ENCODE measurements at places on chromosomes 3 and 15.

- DNase-seq = no peak
Observed at GRCh38 chr3:197613199-197613598, 57.4 kb upstream of the BDH1 start.

DNA sequence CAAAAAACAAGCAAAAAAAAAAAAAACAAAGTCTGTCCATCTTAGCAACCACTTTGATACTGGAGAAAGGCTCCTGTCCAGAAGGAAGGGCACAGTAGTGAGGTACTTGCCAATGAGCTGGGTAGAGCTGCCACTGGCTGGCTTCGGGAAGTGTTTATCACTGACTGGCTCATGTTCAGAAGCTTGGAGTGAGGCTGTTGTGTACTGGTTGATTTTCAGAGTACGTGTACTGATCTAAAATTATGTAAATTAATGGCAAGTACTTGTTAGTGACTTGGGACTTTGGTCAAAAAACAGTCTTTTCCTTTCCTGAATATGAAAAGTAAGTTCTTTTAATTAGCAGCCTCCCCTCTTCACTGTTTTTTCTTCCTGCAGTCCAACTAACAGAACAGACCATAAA, 979 bp upstream of the ZNF621 start:
- peak; percentile 40 for DNase-seq

- no peak for DNase-seq
Observed at GRCh38 chr15:86903642-86904421, 824.2 kb downstream of the AGBL1 start.

DNA sequence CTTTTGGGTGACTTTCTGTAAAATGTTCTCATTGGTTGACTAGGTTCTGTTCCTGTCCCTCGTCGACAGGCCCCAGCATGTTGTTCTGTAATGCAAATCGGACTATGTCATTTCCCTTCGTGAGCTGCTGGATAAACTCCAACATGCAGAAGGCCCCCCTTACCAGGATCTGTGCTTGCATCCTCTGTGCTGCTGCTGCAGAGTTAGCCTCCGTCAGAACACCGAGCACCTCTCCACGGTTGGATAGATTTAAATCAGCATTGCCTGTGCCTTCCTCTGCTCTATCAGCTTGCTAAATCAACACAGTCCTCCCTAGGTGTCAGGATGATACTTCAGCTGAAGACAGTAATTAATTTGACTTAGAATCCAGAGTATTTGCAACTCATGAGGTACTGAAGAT, 12.7 kb upstream of the MINDY4B start:
- DNase-seq = no peak

DNA sequence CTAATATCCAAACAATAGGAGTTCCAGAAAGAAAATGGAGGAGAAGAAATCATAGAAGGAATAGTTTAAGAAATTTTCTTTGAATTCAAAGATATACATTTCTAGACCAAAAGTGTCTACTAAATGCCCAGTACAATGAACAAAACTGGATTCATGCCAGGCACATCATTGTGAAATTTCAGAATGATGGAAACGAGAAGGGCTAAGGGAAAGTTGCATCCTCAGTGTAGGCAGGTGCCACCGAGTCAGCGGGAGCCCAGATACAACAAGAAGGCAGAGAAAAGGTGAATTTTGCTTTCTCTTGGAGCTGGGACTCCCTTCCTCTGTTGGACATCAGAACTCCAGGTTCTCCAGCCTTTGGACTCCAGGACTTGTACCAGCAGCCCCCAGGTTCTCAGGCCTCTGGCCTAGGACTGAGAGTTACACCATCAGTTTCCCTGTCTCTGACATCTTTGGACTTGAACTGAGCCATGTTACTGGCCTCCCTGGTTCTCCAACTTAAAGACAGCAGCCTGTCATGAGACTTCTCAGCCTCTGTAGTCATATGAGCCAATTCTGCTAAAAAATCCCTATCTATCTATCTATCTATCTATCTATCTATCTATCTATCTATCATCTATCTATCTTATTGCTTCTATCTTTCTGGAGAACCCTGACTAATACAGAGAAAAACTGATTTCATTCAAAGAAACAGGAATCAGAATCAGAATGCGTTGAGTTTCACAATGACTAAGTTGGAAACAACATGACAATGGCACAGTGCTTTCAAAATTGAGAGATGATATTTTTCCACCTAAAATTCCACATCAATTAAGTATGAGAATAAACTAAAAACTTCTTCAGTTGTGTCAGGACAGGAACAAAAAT, 207.7 kb downstream of the FAM43A start:
- no peak for DNase-seq

GRCh38 chr3:42190701-42191442, 75.1 kb downstream of the CCK start:
- DNase-seq = peak; percentile 88

DNA sequence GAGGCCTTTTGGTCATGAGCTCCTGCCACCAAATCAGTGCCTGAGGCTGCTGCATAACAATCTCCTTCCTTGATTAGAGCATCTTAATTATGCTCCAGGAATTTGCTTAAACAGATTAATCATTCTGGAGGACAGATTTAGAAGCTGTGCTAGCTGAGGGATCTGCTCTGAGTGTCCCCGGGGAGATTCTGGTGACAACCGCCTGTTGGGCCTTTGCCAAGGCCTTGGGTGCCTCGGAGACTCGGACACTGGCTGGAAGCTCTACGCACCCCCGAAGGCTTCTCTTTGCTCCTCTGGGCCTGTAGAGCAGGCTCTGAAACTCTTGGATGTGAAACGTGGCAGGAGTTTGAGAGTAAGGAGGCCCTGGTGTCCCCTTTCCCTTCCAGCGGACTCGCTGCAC, 264.1 kb downstream of the CD47 start:
- no peak for DNase-seq

DNA sequence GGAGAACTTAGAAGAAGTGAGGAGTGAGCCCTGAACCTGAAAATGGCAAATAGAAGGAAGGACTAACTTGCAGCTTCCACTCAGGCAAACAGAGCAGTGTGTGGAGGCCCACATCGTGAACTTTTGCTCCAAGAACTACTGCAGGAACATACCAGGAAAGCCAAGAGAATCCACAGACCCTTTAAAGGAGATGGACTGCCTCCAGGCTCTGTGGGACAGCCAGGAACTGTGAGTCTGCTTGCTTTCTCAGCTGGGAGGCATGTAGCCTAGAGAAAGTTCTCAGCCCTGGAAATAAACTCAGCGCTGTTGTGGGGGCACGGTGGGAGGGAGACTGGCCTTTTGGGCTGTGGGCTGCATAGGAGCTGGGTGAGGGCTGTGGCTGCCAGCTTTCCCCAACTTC, 93.0 kb downstream of the SNRK start:
- DNase-seq = no peak

DNA sequence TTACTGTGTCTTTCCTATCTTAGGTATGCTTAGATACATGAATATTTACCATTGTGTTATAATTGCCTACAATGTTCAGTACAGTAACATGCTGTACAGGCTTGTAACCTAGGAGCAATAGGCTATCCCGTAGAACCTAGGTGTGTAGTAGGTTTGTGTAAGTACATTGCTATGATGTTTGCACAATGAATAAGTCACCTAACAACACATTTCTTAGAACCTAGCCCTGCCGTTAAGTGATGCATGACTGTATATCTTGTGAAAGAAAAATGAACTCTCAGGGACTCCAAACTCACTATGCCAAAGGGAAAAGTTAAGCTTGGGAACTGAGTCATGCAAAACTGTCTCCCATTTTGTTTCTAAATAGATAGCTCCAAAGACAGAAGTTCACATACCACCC, 91.5 kb upstream of the ACP3 start:
- no peak for DNase-seq

GRCh38 chr15:63727542-63727941, 106.2 kb downstream of the HERC1 start:
- DNase-seq = no peak

- no peak for DNase-seq
Observed at GRCh38 chr3:37645517-37646380, 215.9 kb upstream of the CTDSPL start.

DNA sequence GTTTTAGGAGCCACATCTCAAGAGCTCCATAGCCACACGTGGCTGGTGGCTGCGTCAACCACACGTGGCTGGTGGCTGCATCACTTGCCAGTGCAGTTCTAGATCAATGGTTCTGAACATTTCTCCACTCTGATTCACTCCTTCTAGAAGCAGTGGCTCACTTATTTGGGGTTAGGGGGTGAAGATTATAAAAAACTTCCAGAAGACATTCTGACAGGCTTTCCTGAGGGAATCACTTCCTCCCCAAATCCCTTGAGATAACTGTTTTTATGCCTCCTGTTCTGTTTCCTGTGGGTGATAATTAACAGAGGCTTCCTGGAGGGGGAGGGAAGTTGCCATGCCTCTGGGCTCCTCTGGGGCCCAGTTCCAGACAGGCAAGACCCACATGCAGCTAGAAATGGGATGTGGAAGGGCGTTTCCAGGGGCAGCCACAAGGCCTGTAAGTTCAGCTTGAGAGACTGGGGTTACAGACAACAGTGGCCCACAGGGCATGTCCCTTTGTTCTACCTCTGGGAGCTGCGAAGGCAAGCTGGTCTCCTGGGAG, 23.6 kb downstream of the HEG1 start:
- DNase-seq = no peak
